ENCODE measurements at places on chromosomes 4 and X.

GRCh38 chrX:71492231-71493065, 40.5 kb upstream of the OGT start:
- peak; percentile 10 for DNase-seq

DNA sequence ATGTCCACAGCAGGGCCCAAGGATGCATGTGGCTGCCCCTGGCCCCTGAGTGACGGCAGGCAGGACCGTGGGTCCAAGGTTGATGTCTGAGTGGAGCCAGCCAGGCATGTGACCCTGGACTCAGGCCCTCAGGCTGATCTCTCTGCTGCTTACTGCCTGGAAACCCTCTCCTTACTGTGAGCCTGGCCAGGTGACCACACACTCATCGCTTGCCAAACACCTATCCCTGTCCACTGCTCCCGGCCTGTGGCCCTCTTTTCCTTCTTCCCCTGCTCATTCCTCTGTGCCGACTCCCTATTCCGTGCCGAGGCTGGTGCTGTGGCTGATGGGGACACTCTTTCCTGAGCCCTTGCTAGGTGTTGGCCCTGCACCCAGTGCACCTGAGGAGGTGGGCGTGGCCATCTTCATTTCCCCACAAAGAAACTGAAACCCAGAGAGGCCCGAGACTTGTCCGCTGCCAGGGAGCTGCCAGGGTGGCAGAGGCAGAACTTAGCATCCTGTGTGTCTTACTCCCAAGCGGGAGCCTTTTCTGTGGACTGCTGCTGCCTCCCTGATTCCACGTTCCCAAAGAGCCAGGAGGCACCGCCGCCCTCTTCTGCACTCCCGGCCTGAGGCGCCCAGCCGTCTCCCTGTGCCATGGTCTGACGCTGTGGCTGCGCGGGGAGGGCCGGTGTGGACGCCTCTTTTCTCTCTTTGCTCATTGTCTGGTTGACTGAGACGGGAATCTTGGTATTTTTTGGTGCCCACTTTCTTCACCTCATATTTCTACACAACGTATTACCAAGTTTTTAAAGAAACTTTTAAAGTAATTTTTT, 11.2 kb upstream of the RNF4 start:
- DNase-seq = no peak

GRCh38 chr4:33349376-33349775, 2629.2 kb downstream of the PCDH7 start:
- DNase-seq = no peak

DNA sequence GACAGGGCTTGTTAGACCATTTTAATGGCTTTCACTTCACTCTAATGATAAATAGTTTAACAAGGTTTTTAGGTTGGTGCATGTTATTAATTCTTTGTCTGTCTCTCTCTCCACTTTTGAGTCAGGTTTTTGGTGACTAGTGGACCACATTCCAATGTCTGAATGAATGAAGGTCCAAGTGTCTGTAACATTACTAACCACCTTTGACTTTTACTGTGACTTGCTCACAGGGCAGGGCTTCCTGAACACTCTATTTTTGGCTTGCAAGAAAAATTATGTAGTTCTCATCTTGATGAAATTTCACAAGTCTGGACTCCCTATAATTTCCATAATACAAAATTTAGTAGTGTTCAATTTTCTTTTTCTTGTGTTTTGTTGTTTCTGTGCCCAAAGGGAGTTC, 78.9 kb upstream of the BMPR1B start:
- no peak for DNase-seq

- DNase-seq = no peak
Measured at GRCh38 chr4:147891476-147892115, 159.7 kb downstream of the ARHGAP10 start.

DNA sequence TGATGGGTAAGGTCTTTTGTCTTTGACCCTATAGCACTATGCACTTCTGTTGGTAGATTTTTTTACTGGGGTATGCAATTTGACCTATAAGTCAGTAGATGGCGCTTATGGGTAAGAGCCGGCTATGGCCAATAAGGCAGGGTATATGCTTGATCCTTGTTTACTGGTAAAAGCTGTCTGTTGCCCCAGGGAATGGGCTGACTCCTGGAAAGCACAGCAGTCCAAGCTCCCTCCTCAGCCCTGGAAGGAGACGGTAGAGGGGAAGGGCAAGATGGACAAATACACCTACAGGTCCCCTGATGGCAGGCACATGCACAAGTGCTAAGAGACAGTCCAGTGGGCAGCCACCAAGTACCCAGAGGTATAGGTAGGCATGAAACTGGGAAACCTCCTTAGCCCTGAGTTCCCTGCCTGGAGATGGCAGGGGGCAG, 63.7 kb downstream of the ADAMTS3 start:
- no peak for DNase-seq

DNA sequence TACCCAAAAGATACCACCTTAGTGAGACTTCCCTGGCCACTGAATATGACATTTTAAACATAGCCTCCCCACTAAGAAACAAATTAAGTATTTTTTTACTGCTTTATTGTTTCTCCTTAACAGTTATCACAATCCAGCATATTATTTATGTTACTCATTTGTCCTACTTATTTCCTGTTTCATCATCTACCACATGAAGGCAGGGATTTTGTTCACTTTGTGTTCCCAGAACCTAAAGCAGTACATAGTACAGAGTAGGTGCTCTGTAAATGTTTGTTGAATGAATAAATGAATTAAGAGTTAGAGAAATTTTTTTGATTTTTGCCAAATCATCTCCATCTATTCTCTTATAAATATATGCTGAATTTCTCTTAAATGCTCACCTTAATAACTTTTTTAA, 318.4 kb upstream of the GIMD1 start:
- DNase-seq = no peak

DNA sequence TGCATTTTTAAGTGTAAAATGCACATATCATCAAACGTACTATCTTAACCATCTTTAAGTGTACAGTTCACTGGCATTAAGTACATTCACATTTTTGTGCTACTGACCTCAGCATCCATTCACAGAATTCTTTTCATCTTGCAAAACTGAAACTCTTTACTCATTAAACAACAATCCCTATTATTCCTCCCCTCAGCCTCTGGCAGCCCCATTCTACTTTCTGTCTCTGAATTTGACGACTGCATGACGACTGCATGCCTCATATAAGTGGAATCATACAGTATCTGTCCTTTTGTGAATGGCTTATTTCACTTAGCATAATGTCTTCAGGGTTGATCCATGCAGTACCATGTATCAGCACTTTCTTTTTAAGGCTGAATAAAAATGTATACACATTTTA, 38.7 kb downstream of the CNKSR2 start:
- DNase-seq = no peak
